ENCODE measurements at places on chromosomes 13 and 19.

DNA sequence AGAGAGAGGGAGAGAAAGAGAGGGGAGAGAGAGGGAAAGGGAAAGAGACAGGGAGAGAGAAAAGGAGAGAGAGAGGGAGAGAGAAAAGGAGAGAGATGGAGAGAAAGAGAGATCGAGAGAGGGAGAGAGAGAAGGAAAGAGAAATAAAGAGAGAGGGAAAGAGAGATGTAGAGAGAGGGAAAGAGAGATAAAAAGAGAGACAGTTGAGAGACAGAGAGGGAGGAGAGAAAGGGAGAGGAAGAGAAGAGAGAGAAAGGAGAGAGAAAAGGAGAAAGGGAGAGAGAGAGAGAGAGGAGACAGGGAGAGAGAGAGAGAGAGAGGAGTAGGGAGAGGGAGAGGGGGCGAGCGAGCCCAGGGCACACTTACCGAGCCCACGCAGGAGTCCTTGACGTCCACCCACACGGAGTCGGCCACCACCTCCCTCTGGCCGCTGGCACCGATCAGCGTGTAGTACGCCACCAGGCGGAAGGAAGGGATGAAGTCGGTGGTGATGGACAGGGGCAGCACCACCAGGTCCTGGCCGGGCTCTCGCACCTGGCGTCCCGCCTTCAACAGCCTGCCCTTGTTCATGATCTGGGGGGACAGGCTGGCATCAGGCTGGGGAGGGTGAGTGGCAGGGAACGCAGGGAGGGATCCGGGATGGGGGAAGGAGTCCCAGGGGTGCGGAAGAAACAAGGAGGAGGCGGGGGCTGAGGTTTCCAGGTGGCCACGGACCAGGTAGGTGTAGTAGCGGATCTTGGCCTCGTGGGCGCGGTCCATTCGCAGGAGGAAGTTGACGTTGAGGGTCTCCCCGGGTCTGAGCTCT, 10.0 kb downstream of the C3 start:
- no peak for DNase-seq

DNA sequence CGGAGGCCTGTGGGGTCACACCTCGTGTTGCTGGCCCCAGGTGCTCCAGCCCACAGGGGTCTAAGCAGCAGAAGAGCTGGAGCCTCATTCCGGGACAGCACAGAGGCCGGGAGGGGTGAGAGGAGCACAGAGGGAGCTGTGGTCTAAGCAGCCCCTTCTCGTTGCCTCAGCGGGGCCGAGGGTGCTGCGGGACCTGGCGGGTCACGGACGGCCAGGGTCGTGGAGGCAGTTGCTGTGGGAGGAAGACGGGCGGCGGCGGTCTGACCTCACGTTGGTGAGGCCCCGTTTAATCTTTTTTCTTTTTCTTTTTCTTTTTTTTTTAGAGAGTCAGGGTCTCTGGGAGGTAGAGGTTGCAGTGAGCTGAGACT, 21.7 kb downstream of the PIAS4 start:
- DNase-seq: no peak

GRCh38 chr19:56507446-56508289, at the start of gene ZNF471:
Gene ZNF471 (plus strand): TSS chr19:56507855. CDS start chr19:56511572, 3,717 bp downstream.
- peak; percentile 78 for DNase-seq

DNA sequence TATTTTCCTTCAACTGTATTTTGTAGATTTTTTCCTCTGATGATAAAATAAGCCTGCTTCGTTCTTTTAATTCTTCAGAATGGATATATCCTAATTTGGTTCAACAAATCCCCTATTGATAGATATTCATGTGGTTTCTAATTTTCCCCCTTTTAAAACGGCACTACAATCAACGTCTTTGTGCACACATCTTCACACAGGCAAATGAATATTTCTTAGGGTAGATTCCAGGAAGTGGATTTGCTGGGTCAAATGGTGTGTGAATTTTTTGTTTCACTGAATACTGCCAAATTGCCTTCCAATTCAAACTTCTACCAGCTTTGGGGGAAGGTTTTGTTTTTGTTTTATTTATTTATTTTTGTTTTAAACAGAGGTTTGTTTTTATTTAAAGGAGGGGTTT, 287.2 kb downstream of the FOXO1 start:
- DNase-seq: no peak

GRCh38 chr13:99087954-99088491, 110.2 kb upstream of the DOCK9 start:
- DNase-seq: no peak
